Hippocampal formation (tissue), 2 donors: ENCODE measurements at places on chromosomes 12 and 14.

DNA sequence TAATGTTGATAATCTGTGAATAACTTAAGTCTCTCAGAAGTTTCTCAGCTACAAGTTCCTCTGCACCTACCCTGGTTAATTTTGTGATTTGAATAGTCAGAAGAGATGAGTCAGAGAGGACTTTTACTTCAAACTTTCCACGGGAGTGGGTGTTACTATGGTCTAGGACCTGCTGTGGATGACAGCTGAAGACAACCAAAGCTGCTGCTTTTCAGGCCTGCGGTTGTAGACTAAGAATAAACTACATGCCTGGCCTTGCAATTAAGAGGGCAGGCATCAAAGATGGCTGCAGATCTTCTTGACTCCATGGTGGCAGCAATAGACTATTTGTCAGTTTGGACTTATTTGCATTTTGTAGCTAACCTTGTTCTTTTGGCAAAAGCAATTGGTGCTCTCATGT is 227.1 kb upstream of the KRR1 start:
- DNase-seq = no peak

DNA sequence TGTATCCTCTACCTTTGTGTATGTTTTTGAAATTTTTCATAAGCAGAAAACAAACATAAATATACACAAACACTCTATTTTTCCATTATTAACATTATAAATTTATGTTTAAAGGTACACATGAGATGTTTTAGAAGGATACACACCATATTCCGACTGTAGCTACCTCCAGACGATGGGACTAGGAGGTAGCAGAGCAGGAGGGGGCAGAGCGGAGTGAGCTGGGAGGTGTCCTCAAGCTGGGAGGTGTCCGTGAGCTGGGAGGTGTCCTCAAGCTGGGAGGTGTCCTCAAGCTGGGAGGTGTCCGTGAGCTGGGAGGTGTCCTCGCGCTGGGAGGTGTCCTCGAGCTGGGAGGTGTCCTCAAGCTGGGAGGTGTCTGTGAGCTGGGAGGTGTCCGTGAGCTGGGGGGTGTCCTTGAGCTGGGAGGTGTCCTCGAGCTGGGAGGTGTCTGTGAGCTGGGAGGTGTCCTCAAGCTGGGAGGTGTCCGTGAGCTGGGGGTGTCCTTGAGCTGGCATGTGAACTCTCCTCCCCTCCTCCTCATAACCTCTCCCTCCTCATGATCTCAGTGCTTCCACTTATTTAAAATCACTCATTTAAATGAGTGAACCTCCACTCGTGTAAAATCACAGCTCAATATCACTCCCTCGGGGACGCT is 346.9 kb upstream of the SFSWAP start:
- no peak for DNase-seq

DNA sequence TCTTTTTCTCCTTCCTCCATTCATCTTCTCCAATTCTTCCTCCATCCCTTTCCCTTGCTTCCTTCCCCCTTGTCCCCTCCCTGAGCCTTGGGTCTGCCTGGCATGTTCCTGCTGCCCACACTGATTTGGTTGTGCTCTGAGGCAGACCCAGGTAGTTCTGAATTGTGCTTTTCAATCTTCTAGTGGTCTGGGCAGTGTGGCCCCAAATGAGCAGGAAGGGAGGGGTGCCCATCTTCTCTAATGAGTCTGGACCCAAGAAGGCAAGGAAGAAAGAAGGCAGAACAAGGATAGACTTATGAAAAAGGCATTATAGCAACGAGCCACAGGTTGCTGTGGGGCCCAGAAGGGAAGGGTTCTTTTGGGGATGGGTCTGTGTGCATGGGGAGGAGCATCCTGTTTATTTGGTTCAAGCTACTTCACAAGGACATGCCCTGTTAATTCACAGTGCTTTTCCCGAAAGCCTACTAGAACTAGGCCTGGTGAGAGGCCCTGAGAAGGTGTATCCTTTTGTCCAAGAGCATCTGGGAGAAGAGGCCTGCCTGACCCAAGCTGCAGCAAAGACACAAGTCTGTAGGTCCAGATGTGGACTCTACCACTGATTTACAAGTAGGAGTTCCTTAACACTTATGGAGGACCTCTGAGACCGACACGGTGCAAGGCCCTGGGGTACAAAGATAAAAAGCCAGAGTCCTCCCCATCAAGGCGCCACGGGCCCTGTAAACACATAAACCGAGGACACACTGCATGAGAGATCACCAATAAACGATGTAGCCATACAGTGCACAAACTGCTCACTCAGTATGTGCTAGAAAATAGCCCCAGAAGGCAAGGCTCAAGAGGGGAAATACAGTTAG is 1.1 kb upstream of the SUSD6 start:
- DNase-seq = no peak

- DNase-seq = no peak
These were observed 403.3 kb downstream of the ETNK1 start for GRCh38 chr12:23028158-23028802.
